ENCODE measurements at places on chromosomes 16 and 17. TPM values are rescaled to one million over a fixed set of nuclear protein-coding genes. Genes with fewer than 3 reads are reported as not detected.

The MYH3 gene
- 2.8 TPM for total RNA-seq

The CCL11 gene
- not detected for total RNA-seq

The HEXIM2 gene
- total RNA-seq = 12.3 TPM

The NOXO1 gene
- total RNA-seq = 0.40 TPM

The ABCA9 gene
- not detected for total RNA-seq

The KLHL10 gene
- total RNA-seq = not detected

The ARHGDIG gene
- total RNA-seq = not detected

The DNAH3 gene
- total RNA-seq = 0.10 TPM

The DOC2A gene
- 0.16 TPM for total RNA-seq

The SLC13A2 gene
- not detected for total RNA-seq

The DYNLL2 gene
- 41.0 TPM for total RNA-seq

The PTGES3L gene
- total RNA-seq = not detected

The DHX38 gene
- 93.5 TPM for total RNA-seq

The CDH15 gene
- 0.12 TPM for total RNA-seq

The CNGB1 gene
- not detected for total RNA-seq

The CA5A gene
- total RNA-seq = not detected

The MPP3 gene
- total RNA-seq = 0.90 TPM

The ZFP3 gene
- 2.5 TPM for total RNA-seq

The ACSM2B gene
- not detected for total RNA-seq

The CDYL2 gene
- total RNA-seq = 28.3 TPM

The CACNA1G gene
- 0.05 TPM for total RNA-seq

The KRTAP4-4 gene
- total RNA-seq = not detected

The ITGAL gene
- 338 TPM for total RNA-seq

The CMTM4 gene
- 1.5 TPM for total RNA-seq

The ITPRIPL2 gene
- total RNA-seq = 0.85 TPM

The RHBDL3 gene
- total RNA-seq = 0.10 TPM
